ENCODE measurements at places on chromosomes 16 and 17.

GRCh38 chr16:22220069-22220440 is 14.0 kb downstream of the EEF2K start:
- DNase-seq, result no peak

DNA sequence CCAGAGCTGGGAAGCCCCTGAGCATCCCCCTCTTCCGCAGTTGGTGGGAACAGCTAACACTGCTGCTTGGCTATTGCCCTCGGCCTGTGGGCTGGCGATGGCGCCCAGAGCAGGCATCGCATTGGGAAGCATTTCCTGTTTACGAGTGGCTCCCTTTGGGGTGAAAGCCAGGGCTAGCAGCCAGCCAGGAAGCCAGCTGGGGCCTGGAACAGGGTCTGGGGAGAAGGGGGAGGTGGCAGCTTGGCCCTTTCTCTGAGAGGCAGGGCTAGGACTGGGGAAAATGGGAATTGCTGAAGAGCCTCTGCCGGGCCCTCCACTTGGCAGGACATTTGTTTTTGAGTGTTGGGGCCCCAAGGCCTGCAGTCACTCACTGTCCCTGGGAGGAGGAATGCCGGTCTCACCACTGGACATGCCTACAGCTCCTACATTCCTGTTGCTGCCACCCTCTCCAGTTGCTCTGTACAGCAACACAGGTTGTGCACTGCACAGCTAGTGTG is 2.4 kb upstream of the MTSS2 start:
- DNase-seq, result no peak

GRCh38 chr17:81910840-81911276 is 341 bp downstream of the PCYT2 start:
- no peak for DNase-seq

GRCh38 chr17:48052956-48053757 is 5.0 kb downstream of the NFE2L1 start:
- no peak for DNase-seq

DNA sequence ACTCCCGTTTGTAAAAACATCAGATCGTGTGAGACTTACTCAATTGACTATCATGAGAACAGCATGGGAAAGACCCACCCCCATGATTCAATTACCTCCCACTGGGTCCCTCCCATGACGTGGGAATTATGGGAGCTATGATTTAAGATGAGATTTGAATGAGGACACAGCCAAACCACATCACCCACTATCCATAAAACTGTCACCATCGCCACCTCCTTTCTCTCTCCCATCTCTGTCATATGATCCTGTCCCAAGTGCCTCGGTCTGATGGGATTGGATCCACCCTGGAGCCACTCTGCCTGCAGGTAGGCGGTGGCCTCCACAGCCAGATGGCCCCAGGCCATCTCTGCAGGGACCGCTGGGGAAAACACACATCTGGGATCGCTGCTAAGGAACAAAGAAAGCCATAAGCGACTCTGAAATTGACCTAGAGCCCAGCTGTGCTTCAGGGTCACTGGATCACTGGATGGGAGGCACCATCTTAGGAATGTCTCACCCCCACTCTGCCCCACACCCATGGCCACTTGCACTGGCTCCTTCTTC is 61.2 kb downstream of the TMEM186 start:
- DNase-seq, result no peak

GRCh38 chr16:10256784-10257641 is 74.8 kb upstream of the GRIN2A start:
- peak; percentile 47 for DNase-seq

DNA sequence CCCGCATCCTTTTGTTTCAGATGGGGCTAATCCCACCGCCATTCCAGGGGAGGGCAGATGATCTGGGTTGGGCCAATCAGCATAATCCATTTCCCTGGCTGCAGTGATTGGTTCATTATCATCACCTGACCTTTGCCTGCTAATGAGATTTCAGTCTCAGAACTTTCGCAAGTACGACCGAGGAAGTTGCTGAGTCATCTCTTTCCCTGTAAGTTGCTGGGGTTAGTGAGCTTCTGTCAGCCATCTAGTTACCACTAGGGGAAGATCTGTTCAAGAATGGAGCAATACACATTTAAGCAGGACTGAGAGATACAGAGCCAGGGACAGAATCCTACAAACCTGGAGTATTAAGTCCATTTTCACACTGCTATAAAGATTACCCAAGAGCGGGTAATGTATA is 65.3 kb upstream of the NUDT7 start:
- DNase-seq, result no peak

DNA sequence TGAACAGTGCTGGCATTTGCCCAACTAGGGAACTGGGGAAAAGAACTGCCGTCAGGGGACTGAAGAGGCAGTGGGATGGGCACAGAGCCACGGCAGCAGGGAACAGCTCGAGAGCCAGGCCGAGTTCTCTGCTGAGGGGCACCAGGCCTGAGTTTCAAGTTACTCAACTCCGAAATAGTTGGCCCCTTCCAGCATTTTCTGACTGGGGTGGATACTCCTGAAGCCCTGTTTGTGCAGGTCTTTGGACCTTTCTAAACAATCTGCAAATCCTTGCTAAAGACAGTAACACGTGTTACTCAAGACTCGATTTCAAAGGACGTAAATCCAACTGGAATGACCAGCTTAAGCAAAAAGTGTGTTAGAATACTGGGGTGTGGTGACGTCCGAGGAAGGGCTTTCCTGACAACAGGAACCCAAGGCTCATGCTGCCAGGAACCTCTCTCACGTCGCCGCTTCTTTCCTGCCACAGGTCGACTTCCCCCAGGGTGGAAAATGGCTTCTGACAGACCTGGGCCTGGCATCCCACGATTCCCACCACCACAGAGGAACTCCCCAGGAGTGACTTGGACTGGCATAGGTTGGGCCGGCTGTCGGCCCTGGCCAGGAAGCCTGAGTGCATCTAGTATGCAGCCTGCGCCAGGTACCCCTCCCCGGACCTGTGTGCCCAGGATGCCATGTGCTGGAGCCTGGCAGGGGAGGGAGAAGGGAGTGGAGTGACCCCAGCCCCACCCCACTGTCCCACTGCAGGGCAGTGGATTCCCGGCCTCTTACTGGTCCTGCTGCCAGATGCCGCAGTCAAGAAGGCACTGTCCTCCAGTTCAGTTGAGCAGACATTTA is 71.9 kb downstream of the N4BP1 start:
- DNase-seq, result no peak

DNA sequence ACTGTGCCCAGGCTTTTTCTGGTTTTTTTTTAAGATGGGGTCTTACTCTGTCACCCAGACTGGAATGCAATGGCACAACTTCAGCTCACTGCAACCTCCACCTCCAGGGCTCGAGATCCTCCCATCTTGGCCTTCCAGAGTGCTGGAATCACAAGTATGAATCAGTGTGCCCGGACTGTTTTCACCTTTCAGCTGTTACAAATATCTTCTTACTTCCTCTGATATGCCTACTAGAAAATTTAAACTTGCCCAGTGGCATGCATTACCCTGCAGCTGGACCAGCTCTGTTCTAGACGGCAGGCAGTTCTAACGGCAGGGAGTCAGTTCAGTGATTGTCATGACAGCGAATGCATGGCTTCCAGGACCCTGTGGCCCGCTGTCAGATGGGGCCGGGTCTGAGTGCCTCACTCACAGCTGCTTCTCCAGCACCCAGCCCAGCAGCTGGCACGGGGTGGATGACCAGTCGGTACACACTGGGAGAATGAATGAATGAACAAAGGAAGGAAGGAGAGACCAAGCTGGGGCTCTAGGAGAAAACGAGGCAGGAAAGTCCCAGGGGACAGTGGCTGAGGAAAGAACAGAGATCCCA is 28.0 kb upstream of the LITAF start:
- DNase-seq, result no peak

DNA sequence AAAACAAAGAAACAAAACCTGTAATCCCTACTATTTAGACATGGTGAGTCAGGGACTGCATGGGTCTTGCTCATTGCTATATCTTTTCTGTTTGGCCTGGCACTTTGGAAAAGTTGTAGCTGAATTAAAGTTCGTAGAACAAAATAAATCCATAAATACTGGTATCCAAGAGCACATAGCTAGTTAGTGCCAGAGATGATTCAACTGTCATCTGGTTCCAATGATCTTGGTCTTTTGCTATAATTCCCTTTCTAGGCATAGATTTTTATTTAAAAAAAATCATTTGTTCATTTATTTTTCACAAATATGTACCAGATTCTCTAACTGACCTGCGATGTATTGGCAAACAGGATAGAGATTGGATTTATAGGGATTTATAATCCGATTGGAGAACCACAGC is 1436.1 kb upstream of the GOT2 start:
- no peak for DNase-seq

- no peak for DNase-seq
Measured at GRCh38 chr16:87415441-87415840, 23.3 kb downstream of the MAP1LC3B start.

DNA sequence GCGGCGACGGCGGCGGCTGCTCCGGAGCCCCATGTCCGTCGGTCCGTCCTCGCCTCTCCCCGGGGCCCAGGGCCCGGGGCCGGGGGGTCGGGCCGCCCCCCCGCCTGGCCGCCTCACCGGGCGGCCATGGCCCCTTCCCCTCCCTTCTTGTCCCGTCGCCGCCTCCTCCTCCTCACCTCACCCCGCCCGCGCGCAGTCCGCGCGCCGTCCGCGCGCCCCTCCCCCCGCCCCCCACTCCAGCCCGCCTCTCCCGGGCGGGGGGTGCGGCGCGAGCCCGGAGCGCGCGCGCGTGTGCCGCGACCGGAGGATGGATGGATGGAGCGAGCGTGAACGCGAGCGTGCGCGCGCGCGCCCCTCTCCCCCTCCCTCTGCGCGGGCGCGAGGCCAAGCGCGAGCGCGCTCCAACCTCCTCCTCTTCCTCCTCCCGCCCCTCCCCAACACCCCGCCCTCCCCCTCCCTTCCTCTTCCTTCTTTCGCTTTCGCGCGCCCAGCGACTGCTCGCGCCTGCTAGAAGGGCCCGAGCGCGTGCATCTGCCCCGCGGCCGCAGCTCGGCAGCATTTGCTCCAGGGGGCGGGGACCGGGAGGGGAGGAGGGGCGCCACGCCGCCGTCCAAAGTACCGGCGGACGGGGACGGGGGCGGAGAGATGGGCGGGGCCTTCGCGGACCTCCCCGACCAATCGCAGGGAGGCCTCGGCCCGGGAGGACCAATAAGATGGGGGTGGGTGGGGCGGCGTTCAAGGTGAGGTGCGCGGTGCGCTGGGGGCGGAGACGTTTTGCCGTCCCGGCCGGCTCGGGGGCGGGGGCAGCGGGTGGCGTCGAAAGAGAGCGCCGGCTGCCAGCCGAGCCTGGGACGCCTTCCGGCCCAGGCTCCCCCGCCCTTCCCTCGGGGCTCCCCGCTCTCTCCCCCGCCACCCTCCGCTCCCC is at the start of gene ATXN7L3:
Gene ATXN7L3 (minus strand): TSS at position 332 of the 925 bp plus-strand sequence. CDS start 1,814 bp downstream, outside the sequence.
- peak; percentile 100 for DNase-seq

GRCh38 chr16:72291121-72291520 is 119.2 kb upstream of the PMFBP1 start:
- DNase-seq, result no peak

DNA sequence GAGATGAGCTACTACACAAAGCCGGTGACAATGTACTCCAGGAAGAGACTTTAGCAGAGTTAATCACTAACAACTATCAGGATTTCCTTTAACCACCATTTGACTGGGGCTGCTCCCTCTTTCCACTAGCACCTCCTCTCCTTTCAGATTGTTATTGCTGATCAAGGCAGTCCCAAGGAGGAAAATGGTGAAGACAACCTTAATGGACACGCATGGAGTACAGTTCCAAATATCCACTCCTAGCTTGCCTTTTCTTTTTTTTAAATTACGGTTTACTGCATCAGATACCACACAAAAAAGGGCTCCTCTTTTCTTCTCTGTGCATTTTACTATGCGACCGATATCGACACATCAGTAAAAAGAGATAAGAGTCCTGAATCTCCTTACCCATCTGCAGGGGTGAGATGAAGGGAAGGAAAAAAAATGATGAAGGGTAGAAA is 30.9 kb downstream of the FAM222B start:
- DNase-seq, result no peak

GRCh38 chr16:46620266-46621005 is 743 bp downstream of the SHCBP1 start:
- no peak for DNase-seq

DNA sequence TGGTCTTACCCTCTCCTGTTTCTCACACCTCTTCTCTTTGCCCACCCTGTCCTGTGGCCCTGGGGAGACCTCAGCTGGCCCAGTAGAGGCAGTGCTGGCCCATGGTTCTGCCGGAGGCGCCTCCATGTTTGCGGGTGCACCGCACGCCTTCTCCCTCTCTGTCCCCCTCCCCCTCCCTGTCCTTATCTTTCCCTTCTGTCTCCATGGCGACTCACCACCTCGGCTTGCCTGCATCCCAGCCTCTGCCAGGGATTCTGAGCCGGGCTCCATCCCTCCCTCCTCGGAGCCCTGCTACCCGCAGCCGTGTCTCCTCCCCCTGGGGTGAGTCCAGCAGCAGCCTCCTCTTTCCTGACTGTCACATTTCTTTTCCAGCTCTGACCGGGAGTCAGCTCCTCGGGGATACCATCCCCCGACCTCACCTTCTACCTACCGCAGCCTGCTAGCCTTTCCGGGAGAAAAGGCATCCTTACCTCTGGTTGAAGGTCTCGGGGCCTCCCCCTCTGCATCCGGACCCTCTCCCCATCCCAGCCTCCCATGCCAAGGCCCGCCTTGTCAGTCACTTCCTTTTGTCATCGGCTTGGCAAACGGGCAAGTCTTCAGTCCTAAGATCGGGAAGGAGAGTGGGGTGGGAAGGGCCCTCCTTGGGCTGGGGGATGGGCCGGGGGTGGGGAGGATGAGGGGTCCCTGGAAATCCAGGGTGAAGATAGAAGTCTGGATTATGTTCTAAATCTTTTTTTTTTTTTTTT is at the start of gene RNF112:
Gene RNF112 (plus strand): TSS at position 358 of the 746 bp plus-strand sequence. CDS start 177 bp downstream, at position 535.
- no peak for DNase-seq

- DNase-seq, result no peak
Measured at GRCh38 chr17:64099543-64099942, 30.4 kb downstream of the ERN1 start.

DNA sequence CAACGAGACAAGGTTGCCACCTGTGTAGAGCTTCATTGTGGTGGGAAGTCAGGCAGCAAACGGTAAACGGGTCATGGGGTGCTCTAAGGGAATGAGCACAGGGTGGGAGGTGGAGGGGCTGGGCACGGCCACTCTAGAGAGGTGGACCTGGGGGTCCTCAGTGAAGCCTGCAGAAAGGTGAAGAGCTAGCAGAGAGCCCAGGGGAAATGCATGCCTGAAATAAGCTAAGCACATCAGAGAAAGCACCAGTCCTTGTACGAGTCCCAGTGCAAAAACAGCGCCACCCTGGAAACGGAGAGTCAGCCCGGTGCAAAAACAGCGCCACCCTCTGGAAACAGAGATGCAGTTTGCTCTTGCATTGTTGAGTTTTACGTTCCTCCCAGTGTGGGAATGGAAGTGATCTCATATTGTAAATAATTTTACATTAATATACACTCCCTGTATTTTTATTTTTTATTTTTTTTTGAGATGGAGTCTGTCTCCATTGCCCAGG is 65.0 kb downstream of the TBC1D16 start:
- peak; percentile 39 for DNase-seq

GRCh38 chr17:17030515-17031211 is 11.6 kb upstream of the MPRIP start:
- DNase-seq, result no peak

DNA sequence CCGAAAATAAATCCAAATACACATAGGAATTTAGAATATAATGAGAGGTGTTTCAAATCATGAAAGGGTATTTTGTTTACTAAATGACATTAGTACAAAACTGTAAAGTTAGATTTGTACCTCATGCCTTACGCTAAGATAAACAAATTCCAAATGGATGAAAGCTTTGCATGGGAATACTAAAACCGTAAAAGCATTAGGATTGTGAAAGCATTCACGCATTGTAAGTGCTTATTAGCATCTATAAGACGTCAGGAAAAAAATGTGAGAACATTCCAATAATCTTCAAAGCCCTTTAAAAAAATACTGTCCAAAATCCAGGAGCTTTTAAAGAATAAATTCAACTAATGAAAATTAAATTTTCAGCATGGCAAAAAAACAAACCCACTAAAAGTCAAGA is 24.8 kb upstream of the ALOX15 start:
- DNase-seq, result no peak
